ENCODE measurements at places on chromosomes 11 and 22. TPM values are rescaled to one million over a fixed set of nuclear protein-coding genes. Genes with fewer than 3 reads are reported as not detected.

Gene OR5B12
- total RNA-seq: 0.30 TPM

Gene FGF3
- total RNA-seq: not detected

Gene GRM5
- total RNA-seq: not detected

Gene RNF169
- total RNA-seq: 18.1 TPM

Gene SYT13
- total RNA-seq: not detected

Gene OR10A2
- not detected for total RNA-seq

Gene RIMBP3C
- 1.2 TPM for total RNA-seq

Gene EMID1
- total RNA-seq: not detected

Gene MYO18B
- total RNA-seq: 0.12 TPM

Gene PLA2G3
- not detected for total RNA-seq

Gene HBB
- total RNA-seq: not detected

Gene UPB1
- total RNA-seq: 1.5 TPM

Gene BCO2
- total RNA-seq: 2.7 TPM

Gene OR5A1
- not detected for total RNA-seq

Gene STX3
- total RNA-seq: 4.7 TPM

Gene OR5M10
- total RNA-seq: not detected

Gene OR8J3
- not detected for total RNA-seq

Gene CDC45
- 0.32 TPM for total RNA-seq

Gene KCTD14
- total RNA-seq: 0.17 TPM

Gene SMIM35
- total RNA-seq: 0.13 TPM

Gene RFPL2
- total RNA-seq: 0.94 TPM

Gene IGHMBP2
- total RNA-seq: 27.5 TPM

Gene CCDC89
- 0.47 TPM for total RNA-seq

Gene CHRNA10
- 0.82 TPM for total RNA-seq

Gene USP2
- total RNA-seq: 5.2 TPM

Gene CHRDL2
- not detected for total RNA-seq

Gene CCDC73
- total RNA-seq: not detected

Gene ANO5
- total RNA-seq: not detected

Gene TCN2
- total RNA-seq: 0.55 TPM

Gene YPEL4
- 1.2 TPM for total RNA-seq

Gene CASP5
- not detected for total RNA-seq

Gene TEX54
- total RNA-seq: not detected

Gene MMP10
- not detected for total RNA-seq

Gene FJX1
- not detected for total RNA-seq

Gene MRPL21
- total RNA-seq: 34.4 TPM

Gene GRIK4
- total RNA-seq: 0.10 TPM

Gene PAX6
- not detected for total RNA-seq

Gene SYT9
- not detected for total RNA-seq

Gene DBX1
- total RNA-seq: not detected

Gene CSNK2A3
- 0.26 TPM for total RNA-seq

Gene TSPAN18
- 93.2 TPM for total RNA-seq

Gene TKFC
- total RNA-seq: 39.6 TPM

Gene P2RY6
- not detected for total RNA-seq

Gene SMC1B
- total RNA-seq: not detected

Gene BAIAP2L2
- total RNA-seq: 0.86 TPM

Gene SLC22A6
- not detected for total RNA-seq

Gene KLHL22
- total RNA-seq: 33.1 TPM

Gene APOBEC3F
- 13.5 TPM for total RNA-seq

Gene CDCA5
- 0.37 TPM for total RNA-seq
